ENCODE measurements at places on chromosomes 2 and 18. TPM values are rescaled to one million over a fixed set of nuclear protein-coding genes. Genes with fewer than 3 reads are reported as not detected.

The ALK gene
- total RNA-seq, result 1.0 TPM

The MSTN gene
- 0.48 TPM for total RNA-seq

DNA sequence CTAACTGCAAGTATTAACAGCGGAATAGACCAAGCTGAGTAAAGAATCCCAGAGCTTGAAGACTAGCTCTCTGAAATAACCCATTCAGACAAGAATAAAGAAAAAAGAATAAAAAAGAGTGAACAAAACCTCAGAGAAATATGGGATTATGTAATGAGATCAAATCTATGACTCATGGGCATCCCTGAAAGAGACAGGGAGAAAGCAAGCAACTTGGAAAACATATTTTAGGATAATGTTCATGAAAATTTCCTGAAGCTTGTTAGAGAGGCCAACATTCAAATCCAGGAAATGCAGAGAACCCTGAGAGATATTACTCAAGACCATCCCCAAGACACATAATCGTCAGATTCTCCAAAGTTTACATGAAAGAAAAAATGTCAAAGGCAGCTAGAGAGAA lies 17.3 kb downstream of the PFN4 start:
- no peak for DNase-seq

DNA sequence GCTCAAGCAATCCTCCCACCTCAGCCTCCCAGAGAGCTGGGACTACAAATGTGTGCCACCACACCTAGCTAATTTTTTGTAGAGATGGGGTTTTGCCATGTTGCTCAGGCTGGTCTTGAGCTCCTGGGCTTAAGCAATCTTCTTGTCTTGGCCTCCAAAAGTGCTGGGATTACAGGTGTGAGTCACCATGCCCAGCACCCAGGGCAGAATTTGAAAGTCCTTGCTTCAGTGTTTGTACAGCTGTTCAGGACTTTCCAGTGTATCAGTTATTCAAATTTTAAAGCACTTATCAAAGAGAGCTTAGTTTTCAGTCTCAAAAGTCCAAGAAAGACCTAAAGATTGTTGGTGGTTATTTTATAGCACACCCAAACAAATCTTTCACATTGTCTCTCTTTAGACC lies 43.6 kb upstream of the VPS54 start:
- no peak for DNase-seq

The NOP58 gene
- total RNA-seq, result 60.1 TPM

GRCh38 chr2:57510704-57511103 lies 535.9 kb upstream of the VRK2 start:
- DNase-seq, result no peak

DNA sequence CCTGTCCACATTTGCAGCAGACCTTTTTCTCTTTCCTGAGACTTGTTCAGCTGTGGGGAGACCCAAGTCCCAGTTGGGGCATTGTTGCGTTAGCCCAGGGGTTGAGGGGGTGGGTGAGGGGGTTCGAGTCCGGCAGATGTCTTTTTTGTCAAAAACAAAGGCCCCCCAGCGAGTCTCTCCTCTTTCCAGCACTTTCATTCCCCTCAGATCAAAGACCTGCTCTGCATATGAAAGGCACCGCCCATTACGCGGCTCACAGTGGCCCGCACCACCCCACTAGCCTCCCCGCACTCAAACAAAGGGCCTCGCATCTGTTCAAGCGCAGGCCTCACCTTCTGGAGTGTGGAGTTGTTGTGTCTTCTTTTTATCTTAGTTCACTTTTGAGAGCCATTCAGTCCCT lies 25.2 kb downstream of the TRABD2A start:
- no peak for DNase-seq

- DNase-seq, result peak; percentile 57
Observed at GRCh38 chr2:1782514-1782913, 38.2 kb upstream of the PXDN start.

DNA sequence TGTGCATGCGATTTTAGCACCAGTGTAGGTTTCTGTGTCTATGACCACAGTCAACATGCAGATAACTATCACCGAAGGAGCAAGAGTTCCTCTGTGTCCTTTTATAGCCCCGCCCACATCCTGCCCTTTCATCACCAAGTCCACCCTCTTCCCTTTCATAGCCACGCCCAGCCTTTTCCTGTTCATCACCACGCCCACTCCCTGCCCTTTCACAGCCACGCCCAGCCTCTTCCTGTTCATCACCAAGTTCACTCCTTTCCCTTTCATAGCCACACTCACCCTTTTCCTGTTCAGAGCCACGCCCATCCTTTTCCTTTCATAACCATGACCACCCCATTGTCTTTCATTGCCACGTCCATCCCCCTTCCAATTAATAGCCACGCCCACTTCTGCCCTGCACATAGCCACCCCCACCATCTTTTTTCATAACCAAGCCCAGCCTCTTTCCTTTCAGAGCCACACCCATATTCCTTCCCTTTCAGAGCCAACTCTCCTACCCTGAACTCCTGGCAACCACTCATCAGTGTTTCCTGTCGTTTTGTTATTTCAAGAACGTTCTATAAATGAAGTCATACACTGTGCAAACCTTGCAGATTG lies 273.9 kb downstream of the MYT1L start:
- DNase-seq, result no peak

The MC2R gene
- not detected for total RNA-seq

DNA sequence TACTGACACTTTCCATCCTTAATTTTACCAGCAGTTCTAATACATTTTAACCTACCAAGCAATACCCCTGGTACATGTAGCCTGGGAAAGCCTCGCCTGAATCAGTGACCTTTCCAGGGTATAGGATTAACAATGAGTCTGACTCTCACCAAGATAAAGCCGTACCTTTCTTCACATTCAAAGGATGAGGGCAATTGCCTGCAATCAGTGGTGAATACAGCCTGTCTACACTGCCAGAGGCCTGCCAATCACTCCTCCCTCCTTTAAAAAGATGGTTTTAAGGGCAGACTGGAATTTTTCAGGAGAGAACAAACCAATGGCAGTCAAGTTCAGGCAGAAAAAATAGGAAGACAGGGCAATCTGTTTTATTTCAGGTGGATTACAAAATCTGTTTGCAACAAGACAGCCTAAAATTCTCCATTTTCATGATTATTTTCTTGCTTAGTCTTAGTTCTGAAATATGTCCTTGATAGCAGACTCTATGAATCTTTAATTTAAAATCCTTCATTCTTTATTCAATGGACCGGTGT lies 4.8 kb downstream of the EPHA4 start:
- no peak for DNase-seq

The MALL gene
- 20.8 TPM for total RNA-seq

The CIB4 gene
- not detected for total RNA-seq

GRCh38 chr2:69827796-69828540 lies 1.5 kb upstream of the GMCL1 start:
- DNase-seq, result no peak

GRCh38 chr2:206075113-206075512 lies 10.9 kb downstream of the INO80D start:
- no peak for DNase-seq

DNA sequence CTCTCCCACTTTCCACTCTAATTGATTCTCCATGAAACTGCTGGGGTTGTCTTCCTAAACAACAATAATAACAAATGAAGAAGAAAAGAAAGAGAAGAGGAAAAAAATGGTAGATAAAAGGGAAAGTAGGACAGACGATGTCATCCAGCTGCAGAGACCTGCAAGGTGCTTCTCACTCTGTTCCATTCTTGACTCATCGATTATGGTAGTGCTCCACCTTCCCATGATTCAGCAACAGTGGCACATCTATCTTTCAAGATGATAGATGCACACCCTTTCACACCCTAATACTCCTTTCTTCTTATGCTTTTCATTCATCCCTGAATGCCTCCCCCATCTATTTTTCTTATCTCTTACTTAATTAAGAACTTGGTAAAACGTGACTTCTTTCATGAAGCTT lies 610.2 kb downstream of the NR4A2 start:
- DNase-seq, result no peak

DNA sequence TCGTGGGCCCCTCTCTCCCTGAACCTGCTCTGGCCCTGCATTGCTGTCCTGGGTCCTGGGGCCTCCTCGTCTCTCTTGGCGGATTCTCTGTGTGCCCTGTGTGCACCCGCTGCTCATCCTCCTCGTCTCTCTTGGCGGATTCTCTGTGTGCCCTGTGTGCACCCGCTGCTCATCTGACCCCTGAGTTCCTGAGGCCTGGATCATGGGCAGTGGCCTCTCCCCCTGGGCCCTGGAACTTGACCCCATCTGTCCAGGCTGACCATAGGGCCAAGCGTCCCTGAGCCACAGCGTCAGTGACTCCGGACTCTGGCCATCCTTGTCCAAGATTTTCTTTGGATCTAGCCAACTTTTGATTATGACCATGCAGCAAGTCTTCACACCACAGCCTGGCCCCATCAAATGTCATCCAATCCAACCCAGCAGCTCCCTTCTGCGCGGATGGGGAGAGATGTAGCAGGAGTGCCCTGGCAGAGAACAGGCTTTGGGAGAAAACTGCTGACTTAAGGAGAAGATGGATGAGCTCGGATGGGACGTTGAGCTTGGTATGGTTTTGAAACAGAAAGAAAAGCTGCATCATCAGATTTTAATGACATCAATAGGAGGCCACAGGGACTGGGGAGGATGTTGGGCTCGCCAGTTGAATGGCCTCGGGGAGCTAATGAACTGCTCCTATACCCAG lies 455.1 kb upstream of the HS6ST1 start:
- DNase-seq, result peak; percentile 51

DNA sequence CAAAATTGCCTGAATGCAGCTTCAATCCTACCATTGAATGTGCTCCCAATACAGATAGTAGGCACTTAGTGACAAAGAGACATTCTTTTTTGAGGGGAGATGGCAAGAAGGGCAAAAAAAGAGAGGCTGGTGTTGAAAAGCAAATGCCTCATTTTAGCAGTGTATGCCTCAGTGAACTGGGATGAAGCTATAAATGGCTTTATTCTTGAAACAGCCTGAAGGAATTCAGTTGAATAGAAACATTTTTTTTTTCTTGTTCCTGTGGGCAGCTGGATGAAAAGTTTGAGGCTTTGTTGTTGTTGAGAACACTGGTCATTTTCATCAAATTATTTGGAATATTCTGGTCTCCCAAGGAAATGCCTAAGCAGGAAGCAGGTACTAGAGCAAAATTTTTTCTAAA lies 228.9 kb downstream of the RNF144A start:
- no peak for DNase-seq

The SYT4 gene
- total RNA-seq, result not detected

GRCh38 chr2:218721488-218721887 lies 10.9 kb downstream of the TTLL4 start:
- no peak for DNase-seq

DNA sequence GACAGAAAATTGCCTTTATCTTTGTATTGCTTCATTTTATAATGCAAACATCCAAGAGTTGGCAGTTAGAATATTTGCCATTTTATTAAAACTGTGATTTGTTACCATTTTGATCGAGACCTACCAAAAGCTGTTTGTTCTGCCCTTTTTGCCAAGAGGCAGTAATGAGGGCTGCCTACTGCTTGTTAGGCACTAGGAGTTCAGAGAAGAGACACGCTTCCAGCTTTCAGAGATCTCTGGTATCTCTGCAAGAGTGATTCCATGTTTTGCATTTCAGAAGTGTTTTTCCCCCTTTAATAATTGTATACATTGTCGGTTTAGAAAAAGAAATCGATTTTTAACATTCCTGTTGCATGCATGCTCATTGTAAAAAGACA lies 628 bp downstream of the MRPL30 start:
- no peak for DNase-seq

DNA sequence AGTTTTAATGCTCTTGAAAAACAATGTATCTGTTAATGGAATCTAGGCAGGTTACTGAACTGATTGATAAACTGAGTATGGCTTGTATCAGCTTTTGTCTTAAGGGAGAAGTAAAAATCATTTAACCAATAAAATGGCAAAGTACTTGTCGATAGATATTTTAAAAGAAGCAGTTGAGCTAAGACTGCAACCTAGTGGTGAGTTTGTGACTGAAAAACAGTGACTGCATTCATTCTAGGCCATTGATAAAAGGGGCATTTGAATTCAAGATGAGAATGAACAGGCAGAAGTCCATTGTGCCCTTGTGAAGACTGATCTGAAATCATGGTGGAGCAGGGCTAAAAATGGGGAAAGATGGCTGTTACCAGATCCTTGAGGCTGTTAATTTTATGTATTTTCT lies 59.4 kb upstream of the MSTN start:
- DNase-seq, result no peak

The SCN2A gene
- 0.16 TPM for total RNA-seq

The TRAPPC12 gene
- 78.9 TPM for total RNA-seq

DNA sequence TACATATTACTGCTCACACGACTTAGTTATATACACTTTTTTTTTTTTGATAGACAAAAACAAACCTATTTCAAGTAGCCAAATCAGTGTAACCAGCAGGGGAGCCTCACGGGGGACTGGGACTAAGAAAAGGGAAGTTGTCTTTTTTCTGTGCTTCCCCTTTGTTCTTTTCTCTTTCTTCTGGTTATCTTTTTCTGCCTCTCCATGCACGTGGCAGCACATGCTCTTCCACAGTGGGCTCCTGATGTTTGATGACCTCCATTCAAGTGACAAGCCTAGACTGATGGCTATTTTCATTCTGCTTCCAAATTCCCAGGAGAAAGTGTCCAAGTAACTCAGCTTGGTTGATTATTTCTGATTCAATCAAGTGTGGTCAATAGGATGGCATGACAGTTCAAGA lies 98.2 kb upstream of the STK39 start:
- no peak for DNase-seq

DNA sequence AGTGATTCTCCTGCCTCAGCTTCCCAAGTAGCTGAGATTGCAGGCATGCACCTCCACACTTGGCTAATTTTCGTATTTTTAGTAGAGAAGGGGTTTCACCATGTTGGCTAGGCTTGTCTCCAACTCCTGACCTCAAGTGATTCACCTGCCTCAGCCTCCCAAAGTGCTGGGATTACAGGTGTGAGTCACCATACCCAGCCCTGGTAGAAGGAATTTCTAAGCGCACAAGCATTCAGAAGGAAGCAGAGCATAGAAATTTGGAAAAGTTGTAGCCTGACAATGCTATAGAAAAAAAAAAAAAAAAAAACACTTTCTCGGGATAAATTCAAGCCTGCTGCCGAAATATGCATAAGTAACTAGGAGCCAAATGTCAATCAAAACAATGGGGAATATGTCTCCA lies 249.4 kb downstream of the GRB14 start:
- no peak for DNase-seq

- DNase-seq, result no peak
Observed at GRCh38 chr2:96832754-96833507, 10.9 kb downstream of the ANKRD23 start.

DNA sequence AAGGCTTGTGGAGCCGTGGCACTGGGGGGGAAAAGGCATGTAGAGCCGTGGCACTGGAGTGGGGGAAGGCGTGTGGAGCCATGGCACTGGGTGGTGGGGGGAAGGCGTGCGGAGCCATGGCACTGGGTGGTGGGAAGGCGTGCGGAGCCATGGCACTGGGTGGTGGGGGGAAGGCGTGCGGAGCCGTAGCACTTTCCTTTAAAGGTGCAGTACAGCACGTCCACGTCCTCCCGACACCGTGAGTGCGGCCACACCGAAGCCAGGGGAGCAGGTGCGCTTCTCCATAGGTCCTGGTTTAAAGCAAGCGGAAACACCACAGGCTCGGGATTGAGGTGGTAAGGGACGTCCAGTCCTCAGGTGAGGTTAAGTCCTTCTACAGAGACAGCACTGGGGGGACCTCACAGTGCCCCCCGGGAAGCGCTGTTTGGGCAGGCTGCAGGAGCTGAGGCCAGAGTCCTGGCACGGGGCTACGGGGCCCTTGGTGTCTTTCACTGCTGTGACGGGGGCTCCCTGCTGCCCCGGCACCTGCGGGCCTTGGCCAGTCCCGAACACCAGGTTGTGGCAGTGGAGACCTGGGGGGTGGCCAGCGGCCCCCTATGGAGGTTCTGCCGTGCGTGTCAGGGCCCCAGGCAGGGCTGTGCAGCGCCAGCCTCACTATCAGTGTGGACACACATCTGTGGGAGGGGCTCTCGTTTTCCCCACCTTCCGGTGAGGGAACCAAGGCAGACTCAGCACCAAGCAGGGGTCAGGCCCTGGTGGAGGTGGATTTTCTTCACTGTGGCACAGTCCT lies 93.0 kb upstream of the CTDP1 start:
- peak; percentile 88 for DNase-seq
